ENCODE measurements at places on chromosomes 5 and 9.
A peak's percentile ranks its signal among the peaks of the same experiment; 100 is the strongest.

- DNase-seq = no peak
Observed at GRCh38 chr5:121396716-121397115, 455.0 kb upstream of the FTMT start.

DNA sequence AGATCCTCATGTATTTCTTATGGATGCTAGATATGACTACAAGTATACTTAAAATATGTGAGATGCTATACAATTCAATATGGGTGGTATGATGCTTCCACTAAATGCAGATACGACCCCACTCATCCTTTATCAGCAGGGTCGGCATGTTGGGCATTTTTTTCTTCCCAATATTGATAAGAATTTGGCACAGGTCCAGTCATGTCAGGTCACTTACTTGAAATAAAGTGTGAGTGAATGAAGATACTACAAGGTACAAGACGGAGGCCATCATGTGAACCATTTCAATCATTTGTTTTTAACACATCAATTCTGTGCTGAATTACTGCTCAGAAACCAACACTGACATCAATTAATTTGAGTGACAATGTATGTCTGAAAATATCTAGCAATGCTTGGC lies 146.9 kb upstream of the GNA14 start:
- DNase-seq = no peak

DNA sequence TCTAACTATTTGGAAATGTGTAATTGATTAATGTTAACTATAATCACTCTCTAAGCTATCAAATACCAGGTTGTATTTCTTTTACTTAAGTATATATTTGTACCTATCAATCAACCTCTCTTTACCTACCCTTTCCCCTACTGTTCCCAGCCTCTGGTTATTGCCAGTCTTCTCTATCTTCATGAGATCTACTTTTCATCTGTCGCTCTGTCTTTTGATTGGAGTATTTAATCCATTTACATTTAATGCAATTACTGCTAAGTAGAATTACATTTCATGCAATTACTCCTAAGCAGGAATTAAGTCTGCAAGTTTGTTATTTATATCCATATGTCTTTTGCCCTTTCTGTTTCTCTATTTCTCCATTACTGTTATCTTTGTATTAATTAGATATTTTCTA lies 148.1 kb downstream of the MAT2B start:
- no peak for DNase-seq

- DNase-seq = no peak
Observed at GRCh38 chr5:77906806-77907205, 130.7 kb upstream of the TBCA start.

- DNase-seq = peak; percentile 28
Observed at GRCh38 chr5:74638970-74639806, 1.3 kb downstream of the ENC1 start.

DNA sequence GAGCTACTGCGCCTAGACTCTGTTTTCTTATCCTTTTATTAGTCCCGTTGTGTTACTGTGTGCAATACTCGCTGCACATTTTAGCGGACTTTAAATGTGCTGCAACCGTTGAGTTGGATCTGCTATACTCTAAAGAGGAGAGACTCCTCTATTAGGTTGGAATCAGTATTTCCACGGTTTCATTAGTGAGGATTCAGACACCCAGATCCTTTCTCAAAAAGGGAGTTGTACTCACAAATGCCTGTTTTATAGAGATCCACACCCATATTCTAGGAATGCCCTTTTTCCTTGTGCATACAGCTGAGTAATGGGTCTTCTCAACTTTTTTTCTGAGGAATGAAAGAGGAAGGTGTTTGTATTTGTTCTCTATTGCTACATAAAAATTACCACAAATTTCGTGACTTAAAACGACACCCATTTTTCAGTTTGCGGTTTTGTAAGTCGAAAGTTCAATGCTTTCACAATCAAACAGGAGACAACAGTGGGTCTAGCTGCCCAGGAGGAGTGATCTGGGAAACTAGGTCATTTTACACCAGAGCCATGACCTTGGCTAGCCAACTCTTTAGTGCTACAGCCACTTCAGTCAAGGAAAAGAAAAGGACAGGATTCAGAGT lies 52.8 kb upstream of the SLC44A1 start:
- no peak for DNase-seq

DNA sequence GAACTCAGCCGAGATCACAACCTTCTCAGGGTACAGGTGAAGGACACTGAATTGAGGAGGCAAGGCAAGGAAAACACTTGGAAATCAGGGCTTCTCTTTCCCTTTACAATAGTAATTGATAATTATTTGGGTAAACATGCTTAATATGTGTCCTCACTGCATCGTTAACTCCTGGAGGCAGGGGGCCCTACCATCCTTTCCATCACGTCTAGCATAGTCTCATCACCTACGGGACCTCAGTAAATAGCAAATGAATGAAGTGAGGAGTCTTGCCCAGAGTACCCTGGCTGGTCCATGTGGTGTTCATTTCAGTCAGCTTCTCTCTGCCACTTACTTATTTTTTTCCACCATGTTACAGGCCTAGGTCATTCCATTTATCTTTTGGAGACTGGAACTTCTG lies 2.3 kb downstream of the F2RL1 start:
- no peak for DNase-seq

- no peak for DNase-seq
Observed at GRCh38 chr9:21806644-21807043, 4.2 kb downstream of the MTAP start.

DNA sequence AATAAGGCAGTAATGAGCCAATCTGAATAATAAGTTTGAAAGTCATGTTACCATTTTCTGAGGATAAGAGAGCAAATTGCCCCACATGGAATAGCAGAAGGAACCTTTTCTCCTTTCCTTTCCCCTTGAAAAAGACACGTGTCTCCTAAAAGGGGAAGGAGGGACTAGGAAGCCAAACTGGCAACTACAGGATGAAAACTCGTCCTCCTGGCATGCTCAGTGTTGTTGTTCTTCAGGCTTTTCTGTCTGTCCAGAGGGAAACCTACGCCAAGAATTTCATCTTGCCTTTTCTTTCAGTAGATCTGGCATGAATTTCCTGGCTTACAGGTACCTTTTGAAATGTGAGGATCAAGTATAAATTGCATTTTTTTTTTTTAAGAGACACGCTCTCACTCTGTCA lies 355.9 kb upstream of the TLE4 start:
- DNase-seq = no peak

DNA sequence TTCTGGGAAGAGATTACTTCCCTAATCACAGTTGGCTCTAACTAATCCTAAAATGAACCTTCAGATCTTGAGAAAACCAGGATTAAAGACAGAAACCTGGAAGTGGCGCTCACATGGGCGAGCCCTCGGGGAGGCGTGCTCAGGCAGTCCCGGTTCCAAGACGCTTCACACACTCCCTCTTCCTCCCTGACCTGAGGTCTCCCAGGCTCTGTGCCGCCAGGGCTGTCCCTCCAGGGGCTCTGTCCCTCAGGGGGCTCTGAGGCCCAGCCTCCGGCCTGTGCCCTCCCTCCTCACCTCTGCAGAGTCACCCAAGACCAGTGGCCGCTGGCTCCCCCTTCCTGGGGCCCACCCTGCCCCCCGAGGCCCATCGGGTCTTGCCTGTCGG lies 10.2 kb downstream of the SLC9A3 start:
- DNase-seq = no peak

GRCh38 chr5:177303121-177303924 lies at the start of the genes PRELID1 and RAB24:
TSS of gene PRELID1 (plus strand) at chr5:177303799. CDS start at chr5:177303986, 187 bp downstream.
TSS of gene RAB24 (minus strand) at chr5:177303719. CDS start at chr5:177303288, 431 bp downstream.
- peak; percentile 94 for DNase-seq

- DNase-seq = no peak
Observed at GRCh38 chr9:105458404-105458803, 10.6 kb downstream of the FSD1L start.

- no peak for DNase-seq
Observed at GRCh38 chr9:105098370-105098769, 146.1 kb upstream of the SLC44A1 start.

Measured in retina (tissue), 1 donor.